Ureter (tissue), 1 donor: ENCODE measurements at places on chromosomes 12 and 14. TPM values are rescaled to one million over a fixed set of nuclear protein-coding genes. Genes with fewer than 3 reads are reported as not detected.

GRCh38 chr12:111405859-111406473 is at the start of gene SH2B3:
Gene SH2B3 (plus strand): TSS chr12:111405923. CDS start chr12:111418146, 12,223 bp downstream.
- no peak for DNase-seq

DNA sequence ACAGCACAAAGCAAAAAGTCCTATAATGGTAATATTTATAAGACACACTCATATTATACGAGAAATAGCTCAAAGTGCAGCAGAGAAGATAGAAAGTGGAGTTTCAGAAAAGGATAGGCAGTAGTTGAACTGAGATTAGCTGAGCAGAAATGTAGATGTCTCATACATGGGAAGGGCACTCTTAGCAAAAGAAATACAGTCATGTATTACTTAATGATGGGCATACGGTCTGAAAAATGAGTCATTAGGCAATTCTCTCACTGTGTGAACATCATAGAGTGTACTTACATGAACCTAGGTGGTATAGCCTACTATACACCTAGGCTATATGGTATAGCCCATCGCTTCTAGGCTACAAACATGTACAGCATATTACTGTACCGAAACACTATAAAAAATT is 671.3 kb downstream of the RPS29 start:
- DNase-seq = no peak

DNA sequence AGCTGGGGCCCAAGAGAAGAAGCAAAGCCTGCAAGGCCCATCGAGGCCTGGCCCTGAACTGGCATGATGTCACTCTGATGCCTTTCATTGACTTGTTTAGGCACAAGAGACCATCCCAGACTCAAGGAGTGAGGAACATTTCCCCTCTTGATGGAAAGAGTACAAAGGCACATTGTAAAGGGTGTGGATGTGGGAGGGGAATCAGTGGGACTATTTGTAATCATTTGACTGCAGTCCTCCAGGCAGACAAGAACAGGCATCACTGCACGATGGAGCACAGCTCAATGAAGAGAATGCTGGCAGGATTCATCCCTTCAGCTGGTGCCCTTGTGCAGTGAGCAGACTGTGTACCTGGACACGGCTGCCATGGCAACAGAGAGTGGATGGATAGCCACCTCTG is 87.9 kb downstream of the LGMN start:
- DNase-seq = no peak

DNA sequence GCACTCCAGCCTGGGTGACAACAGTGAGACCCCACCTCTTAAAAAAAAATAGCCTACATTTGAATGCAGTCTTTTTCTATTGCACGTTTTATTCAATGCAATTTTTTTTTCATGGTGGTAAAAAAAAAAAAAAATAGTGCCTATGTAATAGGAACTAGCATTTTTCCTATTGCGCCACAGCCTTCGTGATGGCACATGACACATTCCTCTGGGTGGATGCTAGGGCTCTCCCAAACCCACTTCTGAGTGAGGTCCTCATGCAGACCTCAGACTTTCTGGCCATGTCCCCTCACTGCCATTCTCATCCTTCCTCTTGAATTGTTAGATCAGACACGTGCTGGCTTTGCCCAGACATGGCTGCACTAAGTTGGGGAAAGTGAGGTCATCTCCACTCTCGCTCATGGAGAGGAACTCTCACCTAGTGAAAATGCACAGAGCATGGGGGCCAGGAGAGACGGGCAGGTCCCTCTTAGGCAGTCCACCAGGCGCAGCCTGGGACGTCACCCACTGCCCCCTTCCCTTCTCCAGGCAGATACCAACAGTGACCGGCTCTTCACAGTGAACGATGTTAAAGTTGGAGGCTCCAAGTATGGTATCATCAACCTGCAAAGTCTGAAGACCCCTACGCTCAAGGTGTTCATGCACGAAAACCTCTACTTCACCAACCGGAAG is 19.2 kb downstream of the DCAF4 start:
- no peak for DNase-seq

- no peak for DNase-seq
Observed at GRCh38 chr14:54137614-54137961, 181.0 kb upstream of the BMP4 start.

DNA sequence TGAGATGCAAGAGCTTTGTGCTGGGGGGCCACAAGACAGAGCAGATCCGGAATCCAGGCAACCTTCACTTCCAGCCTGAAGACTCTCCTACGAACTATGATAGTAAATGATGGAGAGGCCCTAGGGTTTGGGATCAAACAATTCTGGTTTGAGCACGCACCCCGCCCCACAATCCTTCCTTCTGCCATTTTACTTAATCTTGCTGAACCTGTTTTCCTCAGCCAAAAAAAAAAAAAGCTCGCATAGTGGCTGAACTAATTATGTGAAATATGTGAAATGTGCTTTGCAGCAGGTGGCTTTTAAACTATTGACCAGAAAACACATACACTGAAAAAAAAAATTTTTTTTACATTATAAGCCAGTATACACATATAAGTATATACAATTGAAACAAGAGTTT is 667 bp upstream of the ITFG2 start:
- no peak for DNase-seq

DNA sequence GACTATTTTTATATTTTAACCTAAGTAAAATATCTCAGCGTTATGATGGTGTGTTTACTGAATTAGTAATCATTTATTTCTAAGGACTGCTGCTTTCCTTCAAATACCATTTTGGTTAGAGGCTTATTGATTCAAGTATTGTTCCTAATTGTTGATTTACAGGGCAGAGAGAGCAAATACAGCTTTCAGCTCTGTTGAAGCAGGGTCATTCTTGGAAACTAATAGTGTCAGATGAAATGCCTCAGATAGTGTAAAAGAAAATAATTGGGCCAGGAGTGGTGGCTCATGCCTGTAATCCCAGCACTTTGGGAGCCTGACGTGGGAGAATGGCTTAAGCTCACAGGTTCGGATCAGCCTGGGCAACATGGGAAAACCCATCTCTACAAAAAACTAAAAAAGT is 249.3 kb downstream of the FUT8 start:
- no peak for DNase-seq

DNA sequence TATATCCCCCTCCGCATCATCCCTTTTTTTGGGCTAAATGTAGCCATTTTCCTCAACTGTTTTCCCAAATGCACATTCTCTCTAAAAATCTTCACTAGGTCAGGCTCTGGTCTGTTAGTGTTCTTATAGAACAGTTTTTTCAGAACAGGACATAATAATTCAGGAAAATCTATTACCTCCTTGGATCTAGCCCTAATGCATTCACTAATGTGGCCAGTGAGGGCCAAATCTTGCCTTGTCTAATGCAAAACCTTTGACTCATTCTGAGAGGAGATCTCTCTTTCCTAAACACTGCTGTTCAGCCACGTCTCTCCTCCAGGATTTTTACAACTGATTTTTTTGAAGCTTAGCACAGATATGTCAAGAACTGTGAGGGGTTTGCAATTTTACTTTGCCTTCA is 15.5 kb downstream of the C14orf132 start:
- DNase-seq = no peak

DNA sequence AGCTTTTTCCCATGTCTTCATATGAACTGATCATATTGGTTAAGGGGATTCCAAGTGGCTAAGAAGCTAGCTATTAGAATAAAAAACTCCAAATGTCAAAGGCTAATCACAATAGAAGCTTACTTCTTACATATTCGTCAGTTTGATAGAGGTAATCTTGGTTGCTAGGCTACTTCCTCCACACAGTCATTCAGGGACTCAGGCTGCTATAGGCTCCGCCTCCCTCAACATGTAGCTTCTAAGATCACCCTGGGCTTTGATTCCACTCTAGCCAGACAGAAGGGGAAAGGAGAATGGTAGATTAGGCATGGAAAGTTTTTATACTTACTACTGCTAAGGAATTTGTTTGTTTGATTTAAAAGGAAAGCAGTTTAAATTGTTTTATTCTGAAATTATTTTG is 207.9 kb downstream of the EFCAB11 start:
- DNase-seq = no peak

DNA sequence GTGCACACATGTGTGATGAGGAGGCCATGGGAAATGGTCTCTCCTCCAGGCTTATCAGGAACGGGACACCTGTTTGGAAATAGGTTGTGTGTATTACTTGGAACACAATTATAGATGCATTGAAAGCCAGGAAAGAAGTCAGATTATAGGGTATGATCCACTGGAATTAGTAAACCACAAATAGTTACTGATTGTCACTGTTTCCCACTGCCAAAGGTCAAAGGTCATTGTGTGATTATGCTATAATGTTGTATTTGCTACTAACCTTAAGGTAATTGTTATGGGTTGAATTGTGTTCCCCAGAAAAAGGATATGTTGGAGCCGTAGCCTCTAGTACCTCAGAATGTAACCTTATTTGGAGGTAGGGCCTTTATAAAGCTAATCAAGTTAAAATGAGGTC is 129.9 kb upstream of the FBXO33 start:
- DNase-seq = no peak

- DNase-seq = no peak
Observed at GRCh38 chr14:31582286-31582691, 21.1 kb downstream of the NUBPL start.

DNA sequence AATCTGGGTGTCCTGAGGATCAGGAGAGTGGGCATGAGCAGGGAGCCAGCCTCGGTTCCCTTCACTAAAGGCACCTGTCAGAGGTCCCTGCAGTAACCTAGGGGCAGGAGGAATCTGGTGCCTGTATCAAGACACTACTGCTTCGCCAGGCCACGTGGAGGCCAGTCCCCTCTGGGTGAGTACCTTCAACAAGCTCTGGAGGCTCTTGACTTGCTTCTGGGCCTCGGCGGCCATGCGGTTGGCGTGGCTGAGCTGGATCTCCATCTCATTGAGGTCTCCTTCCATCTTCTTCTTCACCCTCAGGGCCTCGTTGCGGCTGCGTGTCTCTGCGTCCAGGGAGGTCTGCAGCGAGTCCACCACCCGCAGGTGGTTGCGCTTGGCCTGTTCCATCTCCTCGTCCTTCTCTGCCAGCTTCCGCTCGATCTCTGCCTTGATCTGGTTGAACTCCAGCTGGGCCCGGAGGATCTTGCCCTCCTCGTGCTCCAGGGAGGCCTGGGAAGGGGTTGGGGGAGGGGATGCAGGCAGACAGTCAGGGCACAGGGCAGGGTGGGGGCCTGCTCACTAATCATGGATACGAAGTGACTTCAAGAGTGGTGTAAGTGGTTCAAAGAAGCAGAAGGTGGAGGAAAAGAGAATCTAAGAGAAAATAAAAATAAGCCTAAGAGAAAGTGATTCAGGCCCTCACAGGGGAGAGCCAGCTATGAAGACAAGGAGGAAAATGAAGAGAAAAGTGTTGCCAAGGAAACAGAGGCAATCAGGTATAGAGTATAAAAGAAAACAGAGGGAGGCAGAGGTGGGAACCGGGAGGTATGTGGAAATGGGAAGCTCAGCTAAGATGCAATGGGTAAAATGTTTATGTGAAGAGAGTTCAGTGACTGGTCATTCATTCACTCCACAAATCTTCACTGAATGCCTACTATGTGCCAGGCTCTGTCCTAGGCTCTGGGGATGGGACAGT is 8.0 kb upstream of the MYH6 start:
- DNase-seq = no peak

GRCh38 chr12:117125272-117125613 is 26.0 kb upstream of the TESC start:
- DNase-seq = no peak

GRCh38 chr12:9991876-9992275 is 7.0 kb downstream of the CLEC1B start:
- DNase-seq = no peak

DNA sequence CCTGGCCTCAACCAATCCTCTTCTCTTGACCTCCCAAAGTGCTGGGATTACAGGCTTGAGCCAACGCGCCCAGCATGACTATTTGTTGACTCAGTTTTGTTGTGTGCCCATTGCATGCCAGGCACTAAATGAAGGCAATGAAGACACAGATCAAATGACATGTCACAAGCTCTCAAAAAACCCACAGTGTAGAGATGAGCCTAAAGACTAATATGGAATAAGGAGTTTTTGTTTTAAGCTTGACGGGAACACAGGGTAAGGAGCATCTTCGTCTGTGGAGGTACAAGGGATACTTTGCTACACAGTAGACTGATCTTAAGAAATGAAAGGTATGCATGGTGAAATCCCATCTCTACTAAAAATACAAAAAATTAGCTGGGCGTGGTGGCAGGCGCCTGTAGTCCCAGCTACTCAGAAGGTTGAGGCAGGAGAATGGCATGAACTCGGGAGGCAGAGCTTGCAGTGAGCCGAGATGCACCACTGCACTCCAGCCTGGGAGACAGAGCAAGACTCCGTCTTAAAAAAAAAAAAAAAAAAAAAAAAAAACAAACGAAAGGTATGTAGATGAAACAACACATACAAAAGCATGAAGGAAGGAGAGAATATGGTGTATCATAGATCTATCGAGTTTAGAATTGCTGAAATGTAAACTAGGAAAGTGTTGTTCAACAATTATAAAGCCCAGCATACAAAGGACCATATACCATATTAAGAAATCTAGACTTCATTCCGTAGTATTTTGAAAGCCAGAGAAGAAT is 122.1 kb upstream of the PTPRB start:
- DNase-seq = no peak

- no peak for DNase-seq
Observed at GRCh38 chr12:82523996-82524395, 162.7 kb upstream of the TMTC2 start.

DNA sequence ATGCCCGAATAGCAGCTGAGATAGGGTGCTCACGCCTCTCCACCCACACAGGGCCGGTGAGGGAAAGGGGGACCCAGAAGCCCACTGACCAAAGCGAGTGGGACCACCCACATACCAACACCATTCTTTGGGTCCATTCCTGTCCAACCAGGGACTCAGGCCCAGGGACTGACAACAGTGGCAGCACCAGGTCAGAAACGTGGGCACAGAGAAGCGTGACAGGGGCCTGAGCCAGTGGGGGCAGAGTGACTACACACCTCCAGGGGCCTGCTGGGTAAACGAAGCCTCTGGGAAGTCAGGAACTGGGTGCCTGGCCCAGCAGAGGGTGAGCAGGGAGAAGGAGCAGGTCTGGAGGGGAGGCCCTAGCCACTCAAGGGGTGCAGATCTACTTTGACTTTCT is 13.7 kb downstream of the SPRYD3 start:
- DNase-seq = no peak

GRCh38 chr12:34398366-34398705 is 376.0 kb downstream of the ALG10 start:
- no peak for DNase-seq

- no peak for DNase-seq
Observed at GRCh38 chr12:18690653-18691052, 47.2 kb downstream of the PLCZ1 start.

GRCh38 chr12:105226219-105226618 is 9.8 kb downstream of the APPL2 start:
- DNase-seq = no peak

TMEM229B gene
- total RNA-seq = 24.7 TPM

CCDC196 gene
- not detected for total RNA-seq

CLEC6A gene
- not detected for total RNA-seq

SIX1 gene
- 1.7 TPM for total RNA-seq

SYT10 gene
- 0.16 TPM for total RNA-seq
